ENCODE measurements at places on chromosomes 3 and 15.

GRCh38 chr3:54931182-54931581 lies 3.3 kb upstream of the LRTM1 start:
- no peak for DNase-seq

GRCh38 chr3:26292780-26293179 lies 329.8 kb upstream of the LRRC3B start:
- no peak for DNase-seq

DNA sequence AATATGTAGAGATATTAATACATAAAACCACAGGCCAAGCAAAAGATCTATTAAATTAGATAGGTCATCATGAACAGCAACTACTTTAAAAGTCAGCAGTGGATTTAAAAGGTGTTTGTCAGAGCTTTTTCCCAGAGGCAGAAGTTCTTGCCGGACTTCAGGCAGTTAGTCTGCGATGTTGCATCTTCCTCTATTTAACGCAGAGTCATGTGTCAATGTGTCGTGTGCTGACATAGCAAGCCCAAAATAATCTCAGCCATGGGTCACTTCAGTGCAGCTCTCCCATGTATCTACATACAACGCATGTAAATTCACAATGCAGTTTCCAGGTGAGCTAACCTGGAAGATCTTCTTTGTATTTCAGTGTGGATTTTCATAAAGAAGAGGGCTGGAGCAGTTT lies 8.0 kb upstream of the TMEM212 start:
- DNase-seq = no peak

DNA sequence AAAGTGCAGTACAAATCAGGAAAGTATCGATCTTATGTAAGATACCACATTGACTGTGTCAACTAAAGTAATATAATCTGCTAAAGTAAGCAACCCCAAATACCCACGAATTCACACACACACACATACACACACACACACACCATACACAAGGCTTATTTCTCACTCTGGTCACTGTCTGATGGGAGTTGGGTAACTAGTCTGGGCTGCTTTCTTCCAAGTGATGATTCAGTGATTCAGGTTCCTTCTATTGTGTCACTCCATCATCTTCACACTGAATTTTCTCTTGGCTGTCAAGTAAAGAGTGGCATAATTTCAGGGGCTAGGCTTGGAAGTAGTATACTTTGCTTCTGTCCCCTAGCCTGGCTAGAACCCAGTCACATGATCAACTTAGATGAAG lies 104.8 kb upstream of the CCDC54 start:
- DNase-seq = no peak

DNA sequence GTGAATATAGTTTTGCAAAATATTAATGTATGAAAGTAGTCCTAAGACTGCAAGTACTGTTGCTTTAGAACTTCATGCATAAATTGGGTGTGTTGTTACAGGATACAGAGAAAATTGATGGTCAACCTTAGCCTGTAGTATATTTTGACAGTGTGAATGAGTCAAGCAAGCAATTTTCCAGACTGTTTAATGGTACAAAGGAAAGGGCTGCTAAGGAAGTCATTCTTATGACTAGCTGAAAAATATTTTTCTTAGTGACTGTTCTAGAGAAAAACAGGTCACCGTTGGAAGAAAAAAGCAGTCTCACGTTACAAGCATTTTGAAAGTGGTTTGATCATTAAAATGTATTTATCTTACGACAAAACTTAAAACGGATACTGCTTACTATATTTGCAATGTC lies 49.2 kb downstream of the MBNL1 start:
- DNase-seq = peak; percentile 75

DNA sequence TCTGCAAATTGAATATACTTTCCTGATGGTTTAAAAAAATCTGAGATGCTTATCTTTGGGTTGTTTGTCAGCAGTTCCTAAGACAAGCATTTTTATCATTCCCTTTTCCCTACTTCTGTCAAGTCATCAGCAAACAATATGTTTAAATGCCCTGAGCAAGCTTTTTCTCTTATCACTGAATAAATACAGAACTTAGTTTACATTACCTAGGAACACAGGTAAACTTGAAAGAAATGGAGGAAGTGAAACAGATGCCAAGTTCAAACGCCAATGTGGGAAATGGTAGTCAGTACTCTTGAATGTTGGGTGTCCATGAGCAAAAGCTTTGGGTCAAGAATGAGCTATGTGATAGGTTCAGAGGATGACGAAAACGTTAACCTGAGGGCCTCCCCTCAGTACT lies 17.2 kb upstream of the TCAIM start:
- DNase-seq = no peak

- DNase-seq = no peak
Observed at GRCh38 chr3:52277972-52278509, 408 bp downstream of the WDR82 start.

- DNase-seq = no peak
Observed at GRCh38 chr3:9909221-9910013, 6.8 kb downstream of the IL17RE start.

- no peak for DNase-seq
Observed at GRCh38 chr3:114904633-114905032, 242.5 kb downstream of the ZBTB20 start.

GRCh38 chr3:17013050-17013449 lies 128.3 kb downstream of the PLCL2 start:
- DNase-seq = no peak

GRCh38 chr15:39154227-39154638 lies 426.6 kb upstream of the THBS1 start:
- no peak for DNase-seq
